ENCODE measurements at places on chromosomes 1 and 21.
A peak's percentile ranks its signal among the peaks of the same experiment; 100 is the strongest.

DNA sequence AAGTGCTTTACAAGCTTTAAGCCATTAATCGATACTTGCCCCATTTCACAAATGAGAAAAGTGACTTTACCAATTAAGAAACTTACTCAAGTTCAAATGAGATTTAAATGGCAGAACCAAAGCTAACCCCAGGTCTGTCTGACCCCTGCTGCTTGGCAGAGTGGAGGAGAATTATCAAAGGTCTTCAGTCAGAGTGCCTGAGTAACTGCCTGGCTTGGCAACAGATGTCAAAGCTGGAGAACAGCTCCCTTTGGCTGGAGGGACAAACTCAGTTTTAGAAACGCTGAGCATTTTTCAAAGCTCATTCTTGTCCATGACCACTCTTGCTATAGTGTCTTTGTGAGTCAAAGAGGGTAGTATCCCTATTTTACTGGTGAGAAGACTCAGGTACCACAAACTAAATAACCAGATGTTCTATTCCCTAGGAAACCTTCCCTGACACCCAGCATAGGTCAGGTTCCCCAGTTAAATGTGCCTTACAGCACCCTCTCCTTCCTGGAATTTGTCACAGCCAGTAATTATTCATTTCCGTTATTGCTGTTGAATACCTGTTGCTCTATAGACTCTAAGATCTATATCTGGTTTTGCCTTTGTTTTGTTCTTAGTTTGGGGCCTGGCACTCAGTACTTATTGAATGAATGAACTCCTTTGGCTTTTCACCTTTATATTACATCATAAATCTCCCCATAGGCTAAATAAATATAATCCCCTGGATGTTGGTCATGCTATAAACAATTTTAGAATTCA is 5.0 kb upstream of the BCAR3 start:
- peaks cover 42% of the 10 kb centered on the region for H3K27me3 ChIP-seq
- peaks cover 5% of the 10 kb centered on the region for H3K4me1 ChIP-seq
- no peak overlapping the region for H3K4me3 ChIP-seq
- H3K27ac ChIP-seq = no peak overlapping the region
- DNase-seq = no peak
- H3K36me3 ChIP-seq = no peaks in the 10 kb centered on the region

- DNase-seq = no peak
- H3K4me3 ChIP-seq = no peak overlapping the region
- peaks cover 25% of the 10 kb centered on the region for H3K4me1 ChIP-seq
- no peaks in the 10 kb centered on the region for H3K27me3 ChIP-seq
Observed at GRCh38 chr1:202148391-202148790, 3.9 kb upstream of the ARL8A start.

- no peak overlapping the region for H3K27ac ChIP-seq
- H3K4me1 ChIP-seq = peaks cover 7% of the 10 kb centered on the region
- peaks cover 24% of the 10 kb centered on the region for H3K36me3 ChIP-seq
- no peak for DNase-seq
Observed at GRCh38 chr1:117110774-117111173, 10.8 kb downstream of the TRIM45 start.

- no peak overlapping the region for H3K27ac ChIP-seq
- peaks cover 19% of the 10 kb centered on the region for H3K4me1 ChIP-seq
- no peak for DNase-seq
- no peak overlapping the region for H3K4me3 ChIP-seq
Observed at GRCh38 chr21:42112857-42113256, 41.7 kb downstream of the UMODL1 start.

- no peak for DNase-seq
Observed at GRCh38 chr1:174922121-174922520, 77.6 kb upstream of the CACYBP start.

DNA sequence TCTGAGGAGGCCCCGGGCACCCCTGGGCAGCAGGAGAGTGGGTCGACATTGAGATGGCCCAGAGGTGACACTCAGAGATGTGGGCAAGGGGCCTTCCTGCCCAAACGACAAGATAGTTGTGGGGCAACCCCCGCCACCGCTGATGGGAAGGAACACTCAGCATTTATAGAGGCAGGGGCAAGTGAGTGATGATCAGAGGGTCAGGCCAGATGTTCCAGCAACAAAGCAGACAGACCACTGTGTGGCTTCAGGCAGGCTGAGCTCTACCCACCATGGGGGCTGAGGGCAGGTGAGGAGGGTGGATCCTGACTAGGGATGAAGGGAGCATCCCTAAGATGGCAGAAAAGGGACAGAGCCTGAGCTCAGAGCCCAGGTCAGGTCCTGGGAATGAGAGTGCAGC is 362.7 kb downstream of the PTPRU start:
- peaks cover 2% of the 10 kb centered on the region for H3K27me3 ChIP-seq
- DNase-seq = no peak
- no peaks in the 10 kb centered on the region for H3K4me1 ChIP-seq
- no peak overlapping the region for H3K4me3 ChIP-seq

DNA sequence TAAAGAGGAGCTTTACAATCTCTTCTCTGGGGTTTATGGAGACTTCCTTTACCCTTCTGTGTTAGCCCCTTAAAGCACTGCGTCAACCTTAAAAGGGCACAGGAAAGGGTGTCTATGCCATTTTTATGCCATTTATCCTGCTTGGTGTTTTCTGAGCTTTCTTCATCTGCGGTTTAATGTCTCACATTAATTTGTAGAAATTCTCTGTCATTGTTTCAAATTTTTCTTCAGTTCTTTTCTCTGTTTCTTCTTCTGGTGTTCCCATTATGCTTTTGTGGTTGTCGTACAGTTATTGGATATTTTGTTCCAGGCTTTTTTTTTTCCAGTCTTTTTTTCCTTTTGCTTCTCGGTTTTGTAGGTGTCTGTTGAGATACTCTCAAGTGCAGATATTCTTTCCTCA is 107.9 kb downstream of the OSBPL9 start:
- peaks cover 2% of the 10 kb centered on the region for H3K27me3 ChIP-seq
- DNase-seq = no peak
- H3K27ac ChIP-seq = no peak overlapping the region
- H3K4me3 ChIP-seq = no peak overlapping the region
- peaks cover 15% of the 10 kb centered on the region for H3K4me1 ChIP-seq
- no peaks in the 10 kb centered on the region for H3K36me3 ChIP-seq

DNA sequence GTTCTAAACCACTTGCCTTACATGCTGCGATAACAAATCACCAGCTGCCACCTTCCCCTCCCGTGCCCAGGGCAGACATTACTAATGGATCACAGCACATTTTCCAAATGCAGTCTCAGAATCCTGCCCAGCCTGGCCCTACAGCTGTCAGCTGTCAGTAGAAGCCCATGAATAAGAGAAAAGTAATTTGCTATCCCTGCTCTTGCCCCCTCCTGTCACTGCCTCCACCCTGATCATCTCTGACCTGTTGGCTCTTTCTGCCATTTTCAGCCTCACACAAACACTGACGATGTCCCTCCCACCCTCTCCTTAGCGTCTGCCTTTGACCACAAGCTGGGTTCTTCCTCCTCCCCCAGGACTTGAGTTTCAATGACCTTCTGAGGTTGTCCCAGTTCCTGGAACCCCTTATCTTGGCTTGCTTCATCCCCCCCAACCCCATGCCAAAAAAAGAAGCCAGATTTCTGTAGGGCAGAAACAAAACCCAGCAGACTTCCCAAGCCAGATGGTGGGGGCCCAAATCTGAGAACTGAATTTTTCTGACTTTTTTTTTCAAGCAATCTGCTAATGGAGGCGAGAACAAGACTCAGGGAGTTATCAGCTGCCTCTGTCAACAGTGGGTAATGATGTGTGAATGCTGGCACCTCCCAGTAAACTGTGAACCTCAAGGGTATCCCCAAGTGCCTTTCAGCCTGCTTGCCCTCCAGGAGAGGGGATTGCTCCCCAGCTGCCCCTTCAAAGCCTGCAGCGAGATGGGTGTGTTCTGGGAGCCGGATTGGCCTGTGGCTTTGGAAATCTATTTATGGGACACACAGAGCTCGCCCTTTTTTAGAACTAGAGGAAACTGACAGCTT is 216.5 kb upstream of the VAMP3 start:
- peaks cover 11% of the 10 kb centered on the region for H3K27me3 ChIP-seq
- H3K27ac ChIP-seq = no peak overlapping the region
- H3K4me1 ChIP-seq = peaks cover 9% of the 10 kb centered on the region
- H3K4me3 ChIP-seq = no peak overlapping the region
- no peaks in the 10 kb centered on the region for H3K36me3 ChIP-seq

DNA sequence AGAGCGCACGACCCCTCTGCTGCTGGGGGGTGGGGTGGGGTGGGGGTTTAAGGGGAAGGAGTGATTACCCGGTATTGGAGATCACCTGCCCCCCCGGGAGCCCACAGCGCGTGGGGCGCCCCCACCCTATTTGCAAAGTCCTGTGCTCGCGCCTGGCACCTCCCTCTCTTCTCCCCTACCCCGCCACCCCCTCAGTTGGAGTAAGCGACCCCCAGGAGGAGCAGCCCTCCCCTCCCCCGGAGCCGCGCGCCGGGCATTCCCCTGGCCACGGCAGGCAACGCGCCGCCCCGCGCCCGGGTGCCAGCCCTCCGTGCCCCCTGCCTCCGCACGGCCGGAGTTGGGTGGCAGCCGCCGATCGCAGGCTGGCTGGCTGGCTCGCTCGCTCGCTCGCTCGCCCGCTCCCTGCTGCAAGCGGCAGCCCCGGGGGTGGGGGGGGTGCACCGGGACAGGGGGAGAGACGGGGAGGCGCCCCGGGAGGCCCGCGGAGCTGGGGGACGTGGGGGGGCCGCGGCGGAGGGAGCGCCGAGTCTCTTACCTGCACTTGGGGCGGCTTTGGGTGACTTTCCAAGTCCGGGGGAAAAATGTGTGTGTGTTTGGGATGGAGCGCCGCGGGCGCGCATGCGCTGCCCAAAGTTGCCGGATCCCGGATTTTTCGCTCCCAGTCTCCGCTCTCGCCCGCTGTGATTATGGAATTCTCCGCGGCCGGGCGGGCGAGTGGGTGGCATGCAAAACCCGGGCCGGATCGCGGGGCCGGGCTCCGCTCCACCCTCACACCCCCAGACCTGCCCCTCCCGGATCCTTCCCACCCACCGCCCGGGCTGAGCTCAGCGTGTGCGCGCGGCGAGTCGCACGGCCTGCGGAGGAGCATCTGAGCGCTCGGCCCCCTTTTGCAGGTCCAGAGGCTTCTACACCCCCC is at the start of gene CASZ1:
CASZ1 (minus strand) TSS at position 618 of the 916 bp plus-strand sequence. CDS start 102,757 bp downstream, outside the sequence.
- DNase-seq = no peak
- peaks cover 70% of the 10 kb centered on the region for H3K27me3 ChIP-seq
- H3K36me3 ChIP-seq = no peaks in the 10 kb centered on the region
- H3K27ac ChIP-seq = no peak within 1 kb of the TSS
- peaks cover 15% of the 10 kb centered on the region for H3K4me1 ChIP-seq
- peak within 1 kb of the TSS; percentile 65 for H3K4me3 ChIP-seq

- H3K4me1 ChIP-seq = peaks cover 4% of the 10 kb centered on the region
- H3K36me3 ChIP-seq = peaks cover 2% of the 10 kb centered on the region
- no peak for DNase-seq
- H3K27me3 ChIP-seq = no peaks in the 10 kb centered on the region
Observed at GRCh38 chr1:16260814-16261213, 23.8 kb upstream of the CPLANE2 start.

GRCh38 chr1:236289492-236290131 is 7.9 kb upstream of the ERO1B start:
- no peaks in the 10 kb centered on the region for H3K27me3 ChIP-seq
- no peaks in the 10 kb centered on the region for H3K36me3 ChIP-seq
- no peak overlapping the region for H3K4me3 ChIP-seq
- no peak for DNase-seq
- no peak overlapping the region for H3K27ac ChIP-seq

DNA sequence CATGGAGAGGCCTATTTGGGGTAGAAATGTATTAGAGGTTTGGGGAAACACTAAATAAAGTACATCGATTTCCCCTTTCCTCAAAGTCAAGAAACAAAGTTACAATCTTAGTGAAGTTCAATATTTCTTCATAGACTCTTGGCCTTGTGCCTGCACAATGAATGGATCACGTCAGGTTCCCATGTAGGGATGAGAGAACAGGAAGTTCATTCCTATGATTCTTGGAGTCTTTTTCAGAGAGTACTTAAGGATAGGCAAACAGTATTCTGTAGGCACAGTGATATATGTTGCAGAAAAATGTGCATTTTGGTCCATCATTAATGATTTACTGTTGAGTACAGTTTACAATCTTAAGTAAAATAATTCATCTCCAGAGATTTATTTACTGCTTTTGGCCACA is 275.5 kb downstream of the RGS7 start:
- no peaks in the 10 kb centered on the region for H3K27me3 ChIP-seq
- H3K4me1 ChIP-seq = no peaks in the 10 kb centered on the region
- H3K4me3 ChIP-seq = no peak overlapping the region

- no peak overlapping the region for H3K27ac ChIP-seq
- no peaks in the 10 kb centered on the region for H3K36me3 ChIP-seq
- no peak overlapping the region for H3K4me3 ChIP-seq
- peaks cover 5% of the 10 kb centered on the region for H3K27me3 ChIP-seq
- peaks cover 6% of the 10 kb centered on the region for H3K4me1 ChIP-seq
Observed at GRCh38 chr1:116708255-116708900, 40.8 kb upstream of the IGSF3 start.

DNA sequence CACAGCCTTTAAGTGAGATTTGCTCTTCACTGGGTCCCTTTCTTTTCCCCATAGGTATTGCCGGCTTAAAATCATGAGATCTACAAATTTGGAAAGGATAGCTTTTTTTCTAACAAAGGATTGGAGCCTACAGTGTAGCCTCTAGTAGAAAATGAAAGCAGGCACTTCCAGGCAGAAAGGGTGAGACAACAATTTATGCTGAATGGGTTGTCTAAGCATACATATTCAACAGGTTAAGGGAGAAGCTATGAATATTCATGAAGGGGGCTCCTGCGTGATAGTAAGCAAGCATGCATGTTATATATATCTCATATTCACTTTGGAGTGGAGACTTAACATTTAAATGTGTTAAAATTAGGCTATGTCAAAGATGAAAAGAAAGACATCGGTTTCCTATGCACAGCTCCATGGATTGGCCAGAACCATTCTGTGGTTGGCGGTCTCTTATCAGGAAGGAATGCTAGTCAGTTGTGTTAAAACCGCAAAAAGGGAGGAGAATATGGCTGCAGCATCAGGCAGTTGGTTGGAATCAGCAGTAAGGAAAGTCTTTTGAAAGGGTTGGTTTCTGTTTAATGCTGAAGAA is 66.0 kb downstream of the VCAM1 start:
- no peak for DNase-seq
- no peak overlapping the region for H3K27ac ChIP-seq
- H3K4me1 ChIP-seq = no peaks in the 10 kb centered on the region
- H3K4me3 ChIP-seq = no peak overlapping the region

DNA sequence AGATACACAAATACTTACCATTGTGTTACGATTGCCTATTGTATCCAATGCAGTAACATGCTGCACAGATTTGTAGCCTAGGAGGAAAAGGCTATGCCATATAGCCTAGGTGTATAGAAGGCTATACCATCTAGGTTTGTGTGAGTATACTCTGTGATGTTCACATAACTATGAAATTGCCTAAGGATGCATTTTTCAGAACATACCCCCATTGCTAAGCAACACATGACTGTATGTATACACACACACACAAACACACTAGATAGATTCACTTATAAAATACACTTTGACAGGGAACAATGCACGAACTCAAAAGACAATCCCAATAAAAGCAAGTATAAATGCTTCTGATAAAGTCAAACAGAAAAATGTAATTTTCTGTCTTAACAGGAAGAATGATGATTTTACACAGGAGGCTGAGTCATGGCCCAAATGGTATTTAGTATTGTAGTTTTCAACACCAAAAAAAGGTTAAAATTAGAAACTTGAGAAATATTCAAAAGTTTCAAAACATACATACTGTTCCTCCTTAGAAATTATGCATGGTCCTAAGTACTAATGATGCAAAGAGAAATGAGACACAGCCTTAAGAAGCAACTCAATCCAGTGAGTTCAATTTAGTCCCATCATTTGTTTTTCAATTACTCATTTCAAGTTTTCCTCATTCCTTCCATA is 12.2 kb downstream of the FH start:
- no peak for DNase-seq
- no peaks in the 10 kb centered on the region for H3K4me1 ChIP-seq
- H3K36me3 ChIP-seq = peaks cover 63% of the 10 kb centered on the region

GRCh38 chr1:15449567-15449966 is 7.0 kb upstream of the CELA2A start:
- H3K27ac ChIP-seq = no peak overlapping the region
- no peak overlapping the region for H3K4me3 ChIP-seq
- H3K27me3 ChIP-seq = peaks cover 5% of the 10 kb centered on the region
- H3K36me3 ChIP-seq = no peaks in the 10 kb centered on the region
